ENCODE measurements at places on chromosomes 7 and 10. TPM values are rescaled to one million over a fixed set of nuclear protein-coding genes. Genes with fewer than 3 reads are reported as not detected.

SLC26A3 gene
- total RNA-seq = not detected

JCAD gene
- 14.7 TPM for total RNA-seq

- no peak for DNase-seq
Observed at GRCh38 chr10:23280419-23281043, 64.1 kb downstream of the C10orf67 start.

DNA sequence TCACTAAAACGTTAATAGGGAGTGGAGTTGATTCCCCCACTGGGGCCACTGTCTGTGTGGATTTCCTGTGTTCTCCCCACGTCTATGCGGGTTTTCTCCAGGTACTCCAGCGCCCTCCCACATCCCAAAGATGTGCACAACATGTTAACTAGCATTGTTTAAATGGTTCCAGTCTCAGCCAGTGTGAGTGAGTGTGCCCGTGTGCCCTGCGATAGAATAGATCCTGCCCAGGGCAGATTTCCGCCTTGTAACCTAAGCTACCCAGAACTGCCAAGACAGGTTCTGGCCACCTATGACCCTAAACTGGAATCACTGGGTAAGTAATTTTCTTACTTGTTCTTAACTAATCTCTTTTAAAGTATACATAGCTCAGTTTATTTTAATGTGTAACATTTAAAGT is 58.5 kb downstream of the CCDC6 start:
- no peak for DNase-seq

- no peak for DNase-seq
Observed at GRCh38 chr7:143248761-143249354, 14.4 kb upstream of the GSTK1 start.

DNA sequence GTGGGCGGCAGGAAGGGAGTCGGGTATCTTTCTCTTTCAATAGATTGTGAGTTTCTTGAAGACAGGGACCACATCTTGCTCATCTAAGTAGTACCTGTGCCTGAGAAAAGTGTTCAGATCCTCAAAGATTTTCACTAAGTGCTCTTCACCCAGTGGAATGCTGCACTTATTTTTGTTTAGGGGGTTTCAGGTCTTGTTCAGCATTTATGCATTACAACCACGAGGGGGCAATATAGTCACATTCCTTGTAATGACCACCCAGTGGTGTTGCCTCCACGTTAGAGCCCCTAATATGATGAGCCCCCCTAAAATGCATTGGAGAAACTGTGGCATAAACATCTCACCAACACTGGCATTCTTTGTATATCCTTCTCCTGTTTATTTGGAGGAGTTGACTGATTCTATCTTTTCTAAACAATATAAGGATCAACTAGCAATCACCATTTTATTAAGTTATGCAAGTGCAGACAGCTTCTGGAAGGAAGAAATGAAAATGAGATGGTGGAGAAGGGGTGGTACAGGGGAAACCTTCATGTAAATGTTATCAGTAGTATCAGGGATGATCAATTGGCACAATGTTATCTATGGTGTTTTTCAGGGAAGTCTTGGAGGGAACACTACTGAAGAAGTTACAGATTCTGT is 3.1 kb upstream of the PAPSS2 start:
- no peak for DNase-seq

GRCh38 chr7:141704112-141704511 is 2.1 kb upstream of the DENND11 start:
- DNase-seq = no peak

DNA sequence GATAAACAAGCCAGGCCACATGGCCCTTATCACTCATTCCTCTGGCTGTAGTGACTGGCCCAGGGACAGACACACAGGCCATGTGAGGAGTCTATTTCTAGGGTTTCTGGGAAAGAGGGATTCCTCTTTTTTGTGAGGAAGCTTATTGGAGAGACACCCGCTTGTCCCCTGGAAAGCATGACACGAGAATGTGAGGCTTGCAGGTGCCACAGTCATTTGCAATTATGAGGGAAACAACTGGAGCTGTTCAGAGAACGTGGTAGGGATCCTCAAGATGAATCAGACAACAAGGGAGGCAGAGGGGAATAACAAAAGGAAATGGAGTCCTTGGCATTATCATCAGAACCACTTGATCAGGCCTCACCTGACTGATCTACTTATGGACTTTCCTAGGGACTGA is 64.5 kb downstream of the ADCYAP1R1 start:
- no peak for DNase-seq

DNA sequence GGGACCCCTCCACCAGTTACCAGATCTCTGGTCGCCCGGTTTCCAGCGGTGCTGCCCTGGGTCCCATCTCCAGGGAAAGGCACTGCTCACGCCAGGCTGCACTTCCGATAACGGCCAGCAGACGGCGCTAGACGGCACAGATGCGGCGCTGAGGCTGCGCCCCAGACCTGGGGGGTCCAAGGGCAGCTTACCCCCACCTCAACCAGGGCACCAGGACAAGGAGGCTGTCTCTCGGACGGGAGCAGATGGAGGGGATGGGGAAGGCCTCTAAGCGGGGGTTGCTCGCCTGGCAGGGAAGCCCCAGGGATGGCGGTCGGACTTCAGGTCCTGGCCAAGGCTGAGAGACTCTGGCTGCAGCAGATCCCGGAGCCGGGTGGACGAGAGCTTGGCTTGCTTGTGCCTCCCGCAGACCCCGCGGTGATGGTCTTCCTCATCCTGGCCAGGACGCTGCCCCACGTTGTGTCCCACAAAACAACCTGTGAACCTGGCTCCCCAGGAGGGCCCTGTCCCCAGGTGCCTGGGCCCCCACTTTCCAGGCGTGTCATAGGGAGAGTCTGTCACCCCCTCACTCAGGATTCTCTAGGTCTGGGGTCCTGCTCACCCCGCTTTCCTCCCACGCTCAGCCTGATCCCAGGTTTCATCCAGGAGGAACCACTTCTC is 23.9 kb upstream of the ZNF716 start:
- DNase-seq = no peak

DNA sequence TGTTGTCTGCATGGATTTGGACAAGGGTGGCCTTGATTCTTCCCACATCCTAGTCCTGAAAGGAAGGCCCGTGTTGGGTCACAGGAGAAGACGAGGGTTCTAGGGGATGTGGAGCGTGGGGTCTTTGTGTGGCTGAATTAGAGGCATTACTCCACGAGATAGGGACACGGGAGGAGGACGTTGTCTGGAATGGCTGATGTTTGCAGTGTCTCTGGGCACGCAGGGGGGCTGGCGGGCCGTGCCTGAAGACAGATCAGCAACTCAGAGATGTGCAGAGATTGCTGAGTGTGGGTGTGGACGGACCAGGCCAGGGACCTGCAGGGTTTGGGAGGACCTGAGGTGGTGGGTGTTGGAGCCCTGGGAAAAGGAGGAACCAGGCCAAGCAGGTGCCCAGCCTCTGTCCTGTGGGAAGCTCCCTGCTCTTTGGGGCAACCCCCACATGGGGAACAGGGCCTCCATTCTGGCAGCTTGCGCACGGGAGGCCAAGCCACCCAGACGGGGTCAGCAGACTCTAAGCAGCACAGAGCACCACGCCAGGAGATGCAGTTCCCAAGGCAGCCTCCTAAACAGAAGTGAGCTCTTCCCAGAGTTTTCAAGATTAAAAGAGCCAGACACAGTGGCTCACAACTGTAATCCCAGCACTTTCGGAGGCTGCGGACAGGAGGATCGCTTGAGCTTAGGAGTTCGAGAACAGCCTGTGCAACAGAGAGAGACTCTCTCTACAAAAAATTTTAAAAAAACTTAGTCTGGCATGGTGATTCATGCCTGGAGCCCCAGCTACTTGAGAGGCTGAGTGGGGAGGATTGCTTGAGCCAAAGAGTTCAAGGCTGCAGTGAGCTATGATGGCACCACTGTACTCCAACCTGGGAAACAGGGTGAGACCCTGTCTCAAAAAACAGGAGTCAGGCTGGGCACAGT is 71.0 kb upstream of the GTF2I start:
- DNase-seq = no peak

- DNase-seq = no peak
Observed at GRCh38 chr7:1810961-1811849, 141.1 kb downstream of the ELFN1 start.

All from lower leg skin (tissue), 4 donors.